ENCODE measurements at places on chromosomes 3 and 15. TPM values are rescaled to one million over a fixed set of nuclear protein-coding genes. Genes with fewer than 3 reads are reported as not detected.

LXN gene
- 9.0 TPM for polyA plus RNA-seq

SLC7A14 gene
- polyA plus RNA-seq, result not detected

ZNF621 gene
- polyA plus RNA-seq, result 3.8 TPM

TEX55 gene
- not detected for polyA plus RNA-seq

TM6SF1 gene
- 0.29 TPM for polyA plus RNA-seq

FRMD5 gene
- 0.30 TPM for polyA plus RNA-seq

ADAMTSL3 gene
- not detected for polyA plus RNA-seq

SECISBP2L gene
- 31.5 TPM for polyA plus RNA-seq

GPR156 gene
- polyA plus RNA-seq, result not detected

SAMD7 gene
- not detected for polyA plus RNA-seq

HIGD2B gene
- not detected for polyA plus RNA-seq

PSMD6 gene
- polyA plus RNA-seq, result 97.6 TPM

SCN5A gene
- not detected for polyA plus RNA-seq

EXOG gene
- polyA plus RNA-seq, result 13.6 TPM

QRICH1 gene
- 23.6 TPM for polyA plus RNA-seq

Data from IgD-negative memory B cell (primary cell).